ENCODE measurements at places on chromosomes 7 and 10. TPM values are rescaled to one million over a fixed set of nuclear protein-coding genes. Genes with fewer than 3 reads are reported as not detected.

- DNase-seq: no peak
Measured at GRCh38 chr10:70374775-70375614, 7.4 kb downstream of the LRRC20 start.

DNA sequence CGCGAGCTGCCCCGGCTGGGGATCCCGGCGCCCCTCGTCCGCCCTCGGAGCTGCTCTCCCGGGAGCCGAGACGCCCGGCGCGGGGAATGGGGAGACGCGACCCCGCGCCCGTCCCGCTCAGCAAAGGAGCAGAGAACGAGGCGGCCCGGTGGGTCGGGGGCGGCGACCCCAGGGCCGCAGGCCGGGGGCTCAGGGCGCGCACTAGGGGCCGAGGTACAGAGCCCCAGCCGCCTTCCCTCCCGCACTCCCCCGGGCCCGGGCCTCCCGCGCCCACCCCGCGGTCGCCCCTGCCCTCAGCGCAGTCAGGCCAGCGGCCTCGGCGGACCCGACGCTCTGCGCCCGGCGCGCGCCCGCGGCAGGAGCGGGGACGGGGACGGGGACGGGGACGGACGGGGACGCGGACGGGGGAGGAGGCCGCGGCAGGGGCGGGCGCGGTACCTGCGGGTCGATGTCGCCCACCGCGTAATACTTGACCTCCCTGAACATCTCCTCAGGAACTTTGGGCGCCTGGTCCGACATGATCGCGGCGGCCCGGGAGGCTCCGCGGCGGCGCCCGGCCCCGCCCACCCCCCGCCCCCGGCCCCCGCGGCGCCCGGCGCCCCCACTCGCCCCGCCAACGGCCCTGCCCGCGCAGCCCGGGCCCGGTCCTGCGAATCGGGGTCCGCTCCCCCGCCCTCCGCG, 373 bp downstream of the PAXIP1 start:
- DNase-seq: peak; percentile 43

GRCh38 chr7:122913608-122914007, 27.3 kb upstream of the CADPS2 start:
- no peak for DNase-seq

The OR2A7 gene
- total RNA-seq: 4.4 TPM

DNA sequence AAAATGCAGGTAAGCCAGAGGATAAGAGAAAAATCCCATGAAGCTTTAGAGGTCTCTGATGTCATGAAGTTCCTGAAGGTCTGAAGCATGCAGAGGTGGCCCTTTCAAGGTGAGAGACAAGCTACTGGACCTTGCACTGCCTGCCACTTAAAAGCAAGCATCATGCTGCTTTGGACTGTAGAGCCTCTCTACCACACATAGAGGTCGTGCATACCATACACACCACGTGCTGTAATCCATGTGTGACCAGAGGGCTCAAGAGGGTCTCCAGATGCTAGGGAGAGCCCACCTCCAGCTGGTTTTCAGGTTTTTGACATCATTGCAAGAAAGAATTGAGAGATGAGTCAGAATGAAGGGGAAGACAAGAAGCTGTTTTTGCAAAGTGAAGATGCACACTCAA, 436.4 kb downstream of the TCERG1L start:
- no peak for DNase-seq

DNA sequence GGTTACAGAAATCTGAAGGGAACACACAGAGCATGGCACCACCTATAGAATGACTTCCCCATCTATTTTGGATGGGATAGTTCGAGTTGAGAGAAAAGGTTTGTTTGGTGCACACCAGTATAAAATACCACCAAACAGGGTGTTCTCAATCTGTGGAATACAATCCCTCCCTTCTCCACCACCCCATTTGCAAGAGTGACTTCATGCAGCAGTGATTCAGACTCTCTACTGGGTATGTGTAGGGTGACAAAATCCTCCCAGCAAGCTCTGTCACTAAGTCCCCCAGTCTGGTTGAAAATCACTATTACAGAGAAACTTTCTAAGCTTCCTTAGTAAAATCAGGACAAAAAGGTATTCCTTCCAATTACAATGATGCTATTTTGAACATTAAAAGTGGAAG, 69.0 kb downstream of the ANK3 start:
- DNase-seq: no peak

DNA sequence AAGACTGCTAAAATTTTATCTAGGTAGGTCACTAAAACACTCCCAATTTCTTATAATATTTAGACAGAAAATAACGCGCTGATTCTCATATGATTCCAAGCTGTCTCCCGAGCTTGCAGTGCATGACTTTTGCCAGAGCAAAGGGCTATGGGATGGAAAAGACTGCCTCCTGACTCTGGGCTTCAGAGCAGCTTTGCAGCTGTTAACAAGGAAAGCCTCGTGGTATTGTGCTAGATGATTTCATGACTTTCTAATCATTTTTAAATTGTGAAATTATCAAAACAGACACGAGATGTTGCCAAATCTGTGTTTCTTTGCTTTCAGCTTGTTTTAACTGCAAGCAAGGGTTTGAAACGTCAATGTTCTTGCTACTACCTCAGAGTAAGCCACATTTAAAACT, 238.3 kb downstream of the AGMO start:
- DNase-seq: peak; percentile 11

The RBP3 gene
- total RNA-seq: not detected

- no peak for DNase-seq
Measured at GRCh38 chr10:123807444-123808035, 84.1 kb downstream of the CPXM2 start.

- no peak for DNase-seq
Measured at GRCh38 chr10:11115337-11115736, 97.7 kb downstream of the CELF2 start.

GRCh38 chr10:34444223-34445183, 370.6 kb downstream of the PARD3 start:
- no peak for DNase-seq

GRCh38 chr7:9507290-9507689, 1073.9 kb downstream of the NXPH1 start:
- no peak for DNase-seq

DNA sequence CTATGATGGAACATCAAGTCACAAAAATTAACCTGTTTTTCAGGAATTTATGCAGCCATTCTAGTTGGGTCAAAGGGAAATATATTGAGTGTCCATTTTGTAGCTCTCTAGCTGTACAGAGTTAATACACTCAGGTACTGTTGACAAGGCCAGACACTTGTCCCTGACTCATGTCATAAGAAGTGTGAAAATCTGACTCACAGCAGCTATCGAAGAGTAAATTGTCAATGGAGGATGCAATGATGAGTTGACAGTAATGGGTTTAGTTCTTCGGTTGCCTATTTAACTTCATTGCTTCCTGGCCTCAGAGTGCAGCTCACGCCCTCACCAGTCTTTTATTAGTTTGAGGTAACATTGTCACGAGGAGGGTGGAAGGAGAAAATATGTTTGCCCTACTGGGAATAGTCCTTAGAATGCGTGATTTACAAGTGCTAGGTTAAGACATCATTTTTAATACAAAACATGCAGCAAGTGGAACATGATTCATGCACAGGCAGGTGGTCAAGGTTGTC, 255.1 kb downstream of the XPNPEP1 start:
- no peak for DNase-seq

- peak; percentile 47 for DNase-seq
Measured at GRCh38 chr7:50641442-50642405, 76.5 kb upstream of the DDC start.

DNA sequence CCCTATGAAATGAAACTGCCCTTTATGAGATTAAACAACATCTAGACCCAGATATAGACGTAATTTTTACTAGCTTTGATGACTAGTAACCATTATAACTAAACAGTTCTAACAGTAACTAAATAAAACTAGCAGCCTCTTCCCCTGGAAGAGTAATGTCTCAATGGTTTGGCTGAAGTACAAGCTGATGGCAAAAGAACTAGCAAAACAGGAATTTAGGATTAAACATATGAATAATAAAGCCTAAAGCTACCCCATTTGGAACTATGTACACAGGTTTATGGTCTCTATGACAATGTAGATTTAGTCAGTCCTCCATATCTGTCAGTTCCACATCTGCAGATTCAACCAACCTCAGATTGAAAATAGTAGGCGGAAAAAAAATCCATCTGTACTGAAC, 6.4 kb downstream of the DPY19L1 start:
- no peak for DNase-seq

GRCh38 chr10:24152270-24152669, 56.7 kb upstream of the KIAA1217 start:
- DNase-seq: no peak

DNA sequence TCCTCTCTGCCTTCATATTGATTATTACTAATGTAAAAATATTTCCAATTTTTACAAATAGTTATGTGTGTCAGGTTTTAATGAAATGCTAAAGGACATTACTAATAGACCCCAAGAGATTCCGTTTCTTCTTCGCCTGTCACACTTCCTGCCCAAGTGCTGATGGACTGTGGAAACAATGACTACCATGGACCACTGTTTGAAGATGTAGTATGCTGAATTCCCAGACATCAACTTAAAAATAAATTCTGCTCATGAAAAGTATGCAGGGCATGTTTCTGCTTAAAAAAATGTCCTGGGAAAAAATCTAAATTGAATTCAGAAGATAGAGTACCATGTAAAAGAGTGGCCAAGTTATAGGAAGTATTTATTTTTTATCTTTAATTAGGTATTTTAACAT, 52.1 kb downstream of the ST7 start:
- no peak for DNase-seq

The CAV1 gene
- 408 TPM for total RNA-seq
